ENCODE measurements at places on chromosomes 6 and 20.

GRCh38 chr20:45518282-45518681, 2.9 kb upstream of the SPINT3 start:
- DNase-seq = no peak

- peak; percentile 0 for DNase-seq
These were observed 757.0 kb upstream of the MMS22L start for GRCh38 chr6:98039904-98040607.

DNA sequence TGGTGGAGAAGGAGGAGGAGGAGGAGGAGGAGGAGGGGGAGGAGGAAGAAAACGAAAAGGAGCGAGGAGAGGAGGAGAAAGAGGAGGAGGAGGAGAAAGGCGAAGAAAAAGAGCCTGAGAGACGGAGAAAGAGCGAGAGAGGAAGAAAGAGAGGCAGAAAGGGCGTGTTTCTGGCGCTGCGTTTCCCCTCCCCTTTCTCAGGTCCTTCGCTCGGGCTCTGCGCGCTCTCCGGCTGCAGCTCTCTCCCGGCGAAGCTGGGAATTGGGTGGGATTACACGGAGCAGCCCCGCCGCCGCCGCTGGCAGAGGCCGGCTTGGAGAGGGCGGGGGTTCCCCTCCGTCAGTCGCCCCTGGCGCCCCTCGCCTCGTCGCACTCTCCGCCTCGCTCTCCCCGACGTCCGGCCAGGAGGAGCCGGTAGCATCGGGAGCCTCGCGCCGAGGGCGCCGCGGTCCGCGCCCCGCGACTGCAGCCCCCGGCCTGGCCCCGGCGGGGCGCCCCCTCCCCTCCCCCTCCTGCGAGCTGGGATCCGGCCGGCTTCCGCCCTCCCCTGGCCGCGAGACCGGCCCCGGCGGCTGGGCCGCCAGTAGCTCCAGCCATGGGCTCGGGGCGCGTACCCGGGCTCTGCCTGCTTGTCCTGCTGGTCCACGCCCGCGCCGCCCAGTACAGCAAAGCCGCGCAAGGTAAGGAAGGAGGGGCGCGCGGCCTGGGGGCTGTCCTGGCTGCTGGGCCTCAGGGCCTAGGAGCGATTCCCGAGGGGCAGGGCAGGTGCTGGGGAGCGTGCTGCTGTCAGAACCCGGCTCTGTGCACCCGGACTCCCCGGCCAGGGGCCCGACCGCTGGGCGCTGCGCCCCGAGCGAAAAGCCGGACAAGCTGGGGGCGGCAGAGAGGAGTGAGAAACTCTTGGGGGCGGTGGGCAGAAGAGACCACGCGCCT, at the start of gene SCUBE3:
SCUBE3 (plus strand) TSS at position 133 of the 933 bp plus-strand sequence; CDS start at position 596, 463 bp downstream.
- DNase-seq = peak; percentile 42

DNA sequence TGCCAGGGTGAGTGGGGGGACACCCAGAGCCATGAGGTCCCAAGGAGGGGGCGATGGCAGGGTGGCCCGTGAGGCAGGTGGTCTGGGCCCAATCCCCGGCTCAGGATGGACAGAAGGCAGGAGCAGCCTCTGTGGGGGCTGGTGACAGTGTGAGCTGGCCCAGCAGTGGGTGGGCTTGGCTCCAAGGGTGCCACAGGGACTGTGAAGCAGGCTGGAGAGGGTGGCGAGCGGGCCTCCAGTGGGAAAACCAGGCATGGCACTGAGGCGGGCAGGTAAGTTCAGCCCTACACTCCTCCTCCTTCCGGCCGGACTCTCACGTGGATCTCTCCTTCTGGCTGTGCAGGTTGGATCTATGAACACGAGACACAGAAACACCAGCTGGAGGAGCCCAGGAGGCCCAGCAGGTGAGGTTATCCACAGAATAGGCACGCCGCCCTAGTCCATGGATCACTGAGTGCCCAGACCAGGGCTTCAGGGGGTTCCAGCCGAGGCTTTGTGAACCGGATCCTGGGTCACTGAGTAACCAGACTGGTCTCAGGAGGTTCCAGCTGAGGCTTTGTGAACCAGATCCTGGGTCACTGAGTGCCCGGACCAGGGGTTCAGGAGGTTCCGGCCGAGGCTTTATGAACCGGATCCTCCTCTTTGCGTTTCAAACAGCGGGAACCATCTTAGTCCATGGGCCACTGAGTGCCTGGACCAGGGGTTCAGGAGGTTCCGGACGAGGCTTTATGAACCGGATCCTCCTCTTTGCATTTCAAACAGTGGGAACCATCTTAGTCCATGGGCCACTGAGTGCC, 76.4 kb upstream of the BHLHE23 start:
- no peak for DNase-seq

DNA sequence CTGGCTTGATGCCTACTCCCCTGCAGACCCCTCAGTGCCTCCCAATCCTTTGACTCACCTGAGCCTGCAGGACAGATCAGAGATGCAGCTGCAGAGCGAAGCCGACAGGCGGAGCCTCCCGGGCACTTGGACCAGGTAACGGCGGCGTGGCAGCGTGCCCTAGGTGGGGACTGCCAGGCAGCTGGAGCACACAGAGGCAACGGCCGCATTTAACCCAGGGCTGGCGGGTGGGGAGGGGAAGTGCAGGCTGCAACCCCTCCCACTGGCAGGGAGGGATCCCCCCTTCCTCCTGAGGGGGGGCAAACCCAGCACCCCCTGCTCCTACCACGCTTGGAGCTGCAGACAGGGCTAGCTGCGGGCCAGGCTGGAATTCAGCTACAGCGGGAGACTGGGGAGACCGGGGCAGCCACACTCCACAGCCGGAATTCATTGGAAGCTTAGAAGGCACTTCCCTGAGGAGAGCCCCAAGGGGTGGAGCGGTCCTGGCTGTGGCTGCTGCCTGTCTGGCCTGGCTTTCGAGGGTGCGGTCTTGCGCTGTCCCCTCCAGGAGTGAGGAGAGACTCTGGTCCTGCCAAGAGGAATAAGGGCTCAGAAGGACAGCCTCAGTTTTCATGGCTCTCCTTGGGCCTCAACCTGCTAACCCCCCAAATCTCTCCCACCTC, at the start of gene MATN4:
MATN4 (minus strand) TSS at position 183 of the 662 bp plus-strand sequence. CDS start 2,717 bp downstream, outside the sequence.
- DNase-seq = no peak

- DNase-seq = no peak
These were observed 4.6 kb upstream of the SLC2A10 start for GRCh38 chr20:46704714-46705377.

- no peak for DNase-seq
These were observed 8.0 kb downstream of the KCNS1 start for GRCh38 chr20:45092898-45093297.
